ENCODE measurements at places on chromosomes 1 and 21. TPM values are rescaled to one million over a fixed set of nuclear protein-coding genes. Genes with fewer than 3 reads are reported as not detected.

DNA sequence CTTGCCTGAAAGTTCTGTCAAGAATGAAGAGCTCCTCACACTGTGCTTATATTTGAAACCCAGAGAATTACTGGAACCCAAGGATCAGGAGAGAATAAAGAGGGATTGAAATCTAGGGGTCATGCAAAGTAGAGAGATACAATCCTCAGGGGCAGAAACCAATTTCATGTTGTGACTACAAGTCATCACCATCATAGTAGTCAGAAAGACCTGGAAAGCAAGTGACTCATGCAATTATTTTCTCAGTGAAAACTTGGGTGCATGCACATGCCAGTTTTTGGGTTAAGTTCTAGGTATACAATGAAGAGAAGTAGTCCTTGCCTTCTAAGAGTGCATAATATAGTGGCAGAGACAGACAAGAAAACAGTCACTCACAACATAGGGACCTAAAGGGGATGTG lies 210.0 kb downstream of the ZC3H11B start:
- no peak for DNase-seq

DNA sequence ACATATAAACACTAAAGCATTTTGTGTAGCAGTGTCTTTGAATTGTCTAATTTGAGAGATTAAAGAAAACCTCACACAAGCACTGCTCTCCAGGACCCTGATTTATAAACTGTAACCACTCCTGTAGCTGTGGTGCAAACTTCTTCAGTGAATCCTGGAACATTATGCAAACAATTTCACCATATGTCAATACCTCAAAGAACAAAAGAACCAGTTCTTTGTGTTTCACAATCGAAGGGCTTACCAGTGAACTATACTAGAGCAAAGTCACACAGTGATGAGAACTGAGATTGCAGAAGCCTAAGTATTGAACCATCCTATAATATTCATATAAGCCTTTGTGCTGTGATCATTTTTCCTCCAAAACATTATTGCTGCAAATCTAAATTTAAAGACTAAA lies 21.5 kb downstream of the DPH5 start:
- DNase-seq: no peak

- peak; percentile 23 for DNase-seq
Measured at GRCh38 chr21:45417256-45417950, 12.4 kb downstream of the COL18A1 start.

DNA sequence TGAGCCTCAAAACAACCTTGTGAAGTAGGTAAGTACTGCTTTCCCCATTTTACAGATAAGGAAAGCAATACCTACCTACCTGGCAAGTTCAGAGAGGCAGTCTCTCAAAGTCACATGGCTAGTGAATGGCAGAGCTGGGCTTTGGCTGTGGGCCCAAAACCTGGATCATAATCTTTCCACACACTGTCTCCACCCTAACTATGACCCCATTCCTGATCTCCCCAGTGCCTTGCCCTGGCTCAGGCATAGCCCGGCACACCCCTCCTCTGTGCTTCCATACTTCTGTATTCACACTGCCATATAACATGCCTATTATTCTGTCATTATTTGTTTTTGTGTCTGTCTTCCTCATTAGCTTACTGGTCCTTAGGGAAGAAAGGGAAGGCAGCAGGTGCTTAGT lies 15.9 kb downstream of the GNG12 start:
- no peak for DNase-seq

- no peak for DNase-seq
Measured at GRCh38 chr21:41620982-41621381, 113.0 kb upstream of the TMPRSS2 start.

GRCh38 chr1:41868241-41868998 lies 50.3 kb downstream of the HIVEP3 start:
- DNase-seq: no peak

DNA sequence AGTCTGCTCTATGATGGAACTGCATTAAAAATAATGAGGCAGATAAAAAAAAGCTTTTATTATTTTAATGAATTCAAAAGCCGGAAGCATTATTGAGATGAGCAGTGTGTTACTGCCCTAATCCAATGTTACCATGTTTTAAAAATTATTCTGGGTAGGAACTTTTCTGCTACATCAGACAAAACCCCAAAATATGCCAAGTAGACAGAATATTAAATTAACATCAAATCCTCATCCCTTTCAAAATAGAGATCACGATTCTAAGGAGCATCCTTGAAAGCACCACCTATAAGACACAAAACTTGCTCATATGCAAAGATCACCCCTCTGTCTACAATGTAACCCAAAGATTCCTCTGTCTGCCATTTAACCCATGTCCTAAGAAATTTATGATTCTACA lies 357.5 kb downstream of the SMYD3 start:
- DNase-seq: no peak

DNA sequence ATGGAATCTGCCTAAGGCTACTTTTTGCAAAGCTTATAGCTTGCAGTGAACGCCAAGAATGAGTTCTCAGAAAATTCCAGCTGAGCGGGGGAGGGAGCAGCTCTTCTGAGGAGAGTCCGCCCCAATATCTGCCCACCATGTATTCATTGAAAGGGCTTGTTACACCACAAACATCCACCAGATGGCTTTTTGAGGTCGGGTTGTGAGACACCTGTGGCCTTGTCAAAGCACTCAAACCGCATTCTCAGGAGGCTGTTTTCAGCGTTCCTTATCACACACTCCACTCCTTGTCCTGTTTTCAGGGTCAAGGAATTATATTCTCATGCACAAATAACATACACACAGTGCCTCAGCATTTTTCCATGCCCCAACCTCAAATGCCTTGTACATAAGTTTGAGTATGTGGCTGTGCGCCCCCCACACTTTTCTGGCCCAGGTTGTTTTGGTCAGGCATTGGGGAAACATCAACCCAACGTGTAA lies 3.9 kb upstream of the C4BPB start:
- DNase-seq: no peak

DNA sequence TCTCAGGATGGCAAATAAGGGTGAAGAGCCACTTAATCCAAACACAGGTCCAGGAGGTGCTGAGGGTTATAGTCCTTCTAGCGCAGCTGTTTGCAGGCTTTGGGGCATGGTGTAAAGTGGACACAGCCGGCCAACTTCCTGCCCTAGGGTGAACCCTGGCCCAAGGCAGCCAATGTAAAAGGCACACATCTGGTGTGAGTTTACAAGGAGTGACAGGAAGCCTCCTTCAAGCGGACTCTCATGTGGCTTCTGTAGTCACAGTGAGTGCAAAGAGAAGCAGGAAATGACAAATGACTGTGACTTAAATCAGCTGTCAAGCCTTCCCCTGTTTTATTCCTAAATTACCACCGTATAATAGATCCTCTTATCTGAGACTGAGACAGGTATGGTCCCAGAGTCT lies 213.0 kb downstream of the CRB1 start:
- no peak for DNase-seq

DNA sequence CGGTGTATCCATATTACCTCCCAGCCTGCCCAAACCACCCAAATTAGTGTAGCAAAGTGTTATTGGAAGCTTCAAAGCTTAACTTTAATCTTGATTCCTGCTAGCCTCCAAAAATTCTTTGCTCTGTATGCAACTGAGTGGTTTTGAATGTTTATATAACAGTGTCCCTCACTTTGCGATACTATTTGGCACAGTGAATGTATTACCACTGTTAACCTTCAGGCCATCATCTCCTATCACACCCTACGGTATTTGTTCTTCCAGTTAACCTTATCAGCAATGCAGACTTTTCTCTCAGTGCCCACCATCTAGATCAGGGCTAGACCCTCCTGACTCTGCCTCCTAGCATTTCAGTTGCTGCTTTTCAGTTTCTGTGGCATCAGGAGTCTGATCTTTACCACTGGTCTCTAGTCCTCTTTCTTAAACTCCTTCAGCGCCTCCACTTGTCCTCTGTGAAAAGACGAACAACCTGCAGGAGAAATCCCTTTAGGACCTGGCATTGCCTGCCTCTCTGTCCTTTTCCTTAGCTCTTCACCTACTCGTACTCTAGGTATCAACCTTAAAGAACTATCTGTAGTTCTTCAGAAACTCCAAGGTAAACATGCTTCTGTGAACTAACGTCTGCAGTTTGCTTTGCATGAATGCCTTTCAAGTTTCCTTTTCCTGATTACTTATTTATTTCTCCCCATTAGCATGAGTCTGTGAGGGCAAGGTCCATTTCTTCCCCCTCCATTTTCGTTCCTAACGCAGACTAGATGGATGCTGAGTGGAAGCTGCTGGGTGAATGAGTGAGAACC lies 71.7 kb downstream of the SNX7 start:
- DNase-seq: no peak

- no peak for DNase-seq
Measured at GRCh38 chr1:163583661-163584181, 262.0 kb downstream of the NUF2 start.

GRCh38 chr1:193310564-193310963 lies 124.2 kb upstream of the B3GALT2 start:
- no peak for DNase-seq

- DNase-seq: peak; percentile 77
Measured at GRCh38 chr1:59971464-59971911, 44.9 kb upstream of the CYP2J2 start.

- no peak for DNase-seq
Measured at GRCh38 chr1:84089867-84090266, 54.2 kb upstream of the PRKACB start.

DNA sequence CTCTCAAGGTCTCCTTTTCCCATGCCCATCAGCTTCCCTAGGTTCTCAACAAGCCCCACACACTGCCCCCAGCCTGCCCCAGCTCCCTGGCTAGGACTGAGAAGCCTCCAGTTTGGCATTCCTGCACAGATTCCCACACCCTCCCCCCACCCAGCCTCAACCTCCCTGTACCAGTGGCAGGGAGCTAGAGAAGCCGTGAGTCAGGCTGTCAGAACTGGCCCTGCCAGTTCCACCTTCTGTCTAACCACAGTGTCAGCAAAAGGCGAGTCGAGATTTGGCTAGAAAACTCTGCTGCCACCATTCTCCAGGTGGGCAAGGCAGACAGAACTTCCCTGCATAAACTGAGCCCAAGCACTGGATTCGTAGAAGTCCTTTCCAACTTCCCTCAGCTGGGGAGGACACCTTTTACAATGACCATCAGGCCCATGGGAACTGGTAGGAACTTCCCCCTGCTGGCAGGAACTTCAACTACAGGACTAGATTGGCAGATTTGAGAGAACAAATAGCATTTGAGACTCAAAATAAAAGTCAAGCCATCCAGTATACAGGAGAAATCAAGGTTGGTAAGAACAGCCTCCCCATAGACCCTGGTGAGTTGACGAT lies 31.0 kb downstream of the TNNT2 start:
- DNase-seq: no peak

- DNase-seq: no peak
Measured at GRCh38 chr1:39635871-39636210, 3.6 kb downstream of the HEYL start.

DNA sequence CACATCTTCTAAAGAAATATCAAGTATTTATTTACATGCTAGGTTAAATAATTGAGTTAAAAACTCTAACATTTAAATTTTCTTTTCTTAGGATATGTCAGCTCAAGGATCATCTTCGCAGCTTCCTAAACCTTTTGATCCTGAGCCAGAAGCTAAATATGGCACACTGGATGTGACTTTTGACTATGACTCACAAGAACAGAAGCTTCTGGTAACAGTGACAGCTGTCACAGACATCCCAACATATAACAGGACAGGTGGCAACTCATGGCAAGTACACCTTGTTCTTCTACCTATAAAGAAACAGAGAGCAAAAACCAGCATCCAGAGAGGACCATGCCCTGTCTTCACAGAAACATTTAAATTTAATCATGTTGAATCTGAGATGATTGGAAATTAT lies 132.7 kb upstream of the SERTAD4 start:
- DNase-seq: no peak

- no peak for DNase-seq
Measured at GRCh38 chr1:238474263-238474662, 583.5 kb upstream of the ZP4 start.

DNA sequence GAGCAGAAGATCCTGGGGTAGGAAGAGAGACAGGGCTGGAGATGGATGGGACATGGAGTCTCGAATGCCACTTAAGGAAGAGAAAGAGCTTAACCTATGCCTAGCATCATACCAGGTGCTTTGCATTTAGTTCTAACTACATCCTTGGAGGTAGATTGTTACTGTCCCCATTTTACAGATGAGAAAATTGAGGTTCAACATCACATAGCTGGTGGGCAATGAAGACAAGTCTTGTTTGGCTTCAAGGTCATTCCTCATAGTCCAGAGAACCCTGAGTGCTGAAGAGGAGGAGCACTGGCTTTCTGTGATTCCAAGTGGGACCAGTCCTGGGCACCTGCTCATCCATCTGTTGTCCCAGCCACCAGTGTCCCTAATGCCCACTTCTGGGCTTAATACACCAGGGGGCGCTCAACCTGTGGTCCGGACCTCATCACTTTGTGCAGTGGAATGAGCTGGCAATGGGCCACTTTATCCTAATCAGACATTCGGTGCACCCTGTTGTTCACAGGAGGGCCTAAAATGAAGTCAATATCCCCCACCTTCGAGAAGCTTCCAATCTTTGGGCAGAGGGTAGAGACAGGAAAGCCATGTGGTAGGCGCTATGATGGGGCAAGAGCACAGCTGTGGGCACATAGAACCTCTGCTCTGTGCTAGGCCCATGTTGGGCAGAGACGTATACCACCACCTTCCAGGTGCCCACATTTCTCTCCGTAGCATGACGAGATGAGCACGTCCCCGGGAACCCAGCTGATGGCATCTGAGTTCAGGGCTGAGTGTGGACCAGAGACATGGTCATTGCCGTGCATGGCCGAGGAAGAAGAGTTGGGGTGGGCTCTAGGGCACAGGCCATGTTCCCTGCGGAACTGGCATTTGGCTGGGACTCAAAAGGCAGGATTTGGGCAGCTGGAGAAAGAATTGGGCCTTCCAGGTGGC lies 9.2 kb downstream of the RPS6KA1 start:
- DNase-seq: no peak

- peak; percentile 64 for DNase-seq
Measured at GRCh38 chr1:179228783-179229213, 679 bp downstream of the ABL2 start.

GRCh38 chr21:43305336-43305665 lies 121.6 kb downstream of the SIK1 start:
- DNase-seq: no peak

GRCh38 chr1:32122151-32122550 lies 14.3 kb downstream of the KPNA6 start:
- DNase-seq: no peak

- no peak for DNase-seq
Measured at GRCh38 chr1:25754470-25755181, 45.4 kb upstream of the SELENON start.

DNA sequence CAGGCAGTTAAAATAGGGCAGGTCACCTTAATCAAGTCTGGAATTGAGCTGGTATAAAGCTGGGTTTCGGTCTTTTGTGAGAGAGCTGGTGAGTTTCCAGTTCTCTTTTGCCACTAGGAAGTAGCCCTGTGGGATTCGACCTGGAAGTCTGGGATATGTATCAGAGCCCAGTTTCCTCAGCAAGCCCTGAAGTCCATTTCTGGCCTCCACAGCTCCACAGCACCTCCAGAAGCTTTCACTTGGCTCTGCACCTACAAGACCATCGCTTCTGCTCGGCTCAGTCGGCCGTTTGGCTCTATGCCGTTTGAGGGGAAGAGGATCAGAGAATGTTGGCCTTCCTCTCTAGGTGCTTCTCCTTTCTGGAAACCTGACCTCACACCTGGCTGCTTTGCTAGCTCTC lies 148.0 kb downstream of the GALNT2 start:
- peak; percentile 64 for DNase-seq

- peak; percentile 80 for DNase-seq
Measured at GRCh38 chr1:25700144-25700523, 83.5 kb downstream of the MAN1C1 start.

Gene DNAJC16
- 17.1 TPM for total RNA-seq

Gene FOXD2
- total RNA-seq: not detected

Gene HAX1
- 181 TPM for total RNA-seq

Gene NBPF19
- 3.3 TPM for total RNA-seq

Gene TNFRSF18
- total RNA-seq: 0.32 TPM

Gene MAGI3
- total RNA-seq: 5.8 TPM

Gene KCNC4
- 4.7 TPM for total RNA-seq

Data from left ventricle myocardium superior (tissue), 1 donor.